ENCODE measurements at places on chromosomes 2 and 18.
A peak's percentile ranks its signal among the peaks of the same experiment; 100 is the strongest.

GRCh38 chr2:222213049-222213448 lies 85.7 kb downstream of the PAX3 start:
- no peaks in the 10 kb centered on the region for H3K4me1 ChIP-seq
- H3K27me3 ChIP-seq = no peaks in the 10 kb centered on the region
- no peak for DNase-seq
- H3K4me3 ChIP-seq = no peak overlapping the region
- no peak overlapping the region for H3K27ac ChIP-seq
- no peaks in the 10 kb centered on the region for H3K36me3 ChIP-seq

DNA sequence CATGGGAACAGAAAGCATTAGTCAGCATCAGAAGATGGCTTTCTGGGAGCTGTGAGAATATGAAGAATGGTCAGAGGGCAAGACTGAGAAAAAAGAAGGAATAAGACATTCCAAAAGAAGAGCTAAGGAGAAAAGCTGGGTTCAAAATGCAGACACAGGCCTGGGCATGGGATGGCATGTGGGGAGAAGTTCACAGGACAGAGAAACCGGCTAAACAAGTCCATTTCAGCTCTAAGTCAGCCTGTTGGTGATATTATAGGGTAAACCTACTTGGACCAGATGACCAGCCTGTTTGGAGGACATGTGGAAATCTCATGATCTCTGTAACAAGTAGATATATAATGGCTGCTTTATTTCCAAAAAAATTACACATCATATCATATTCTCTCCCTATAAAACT lies 91.7 kb upstream of the MEIS1 start:
- H3K27ac ChIP-seq = no peak overlapping the region
- DNase-seq = no peak
- no peaks in the 10 kb centered on the region for H3K36me3 ChIP-seq
- H3K4me1 ChIP-seq = no peaks in the 10 kb centered on the region
- H3K27me3 ChIP-seq = no peaks in the 10 kb centered on the region

DNA sequence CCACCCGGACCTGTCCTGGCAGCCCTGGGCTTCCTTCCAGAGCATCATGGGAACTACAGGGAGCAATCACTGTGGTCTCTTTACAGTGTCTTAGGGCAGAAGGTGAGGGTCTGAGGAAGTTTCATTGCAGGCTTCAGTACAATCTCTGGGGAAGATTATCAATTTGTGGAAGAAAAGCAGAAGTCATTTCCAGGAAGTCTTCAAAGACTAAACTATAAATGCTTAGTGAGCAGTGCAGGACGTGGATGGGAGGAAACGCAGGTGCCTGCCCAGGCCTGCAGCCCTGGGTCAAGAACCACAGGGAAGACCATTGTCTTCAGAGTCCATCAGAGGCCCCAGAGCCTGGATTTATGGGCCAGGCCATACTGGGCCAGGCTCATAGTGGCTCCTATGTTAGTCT lies 54.3 kb downstream of the INO80C start:
- no peak overlapping the region for H3K4me3 ChIP-seq
- no peak overlapping the region for H3K27ac ChIP-seq
- no peak for DNase-seq
- H3K27me3 ChIP-seq = peaks cover 6% of the 10 kb centered on the region
- peaks cover 8% of the 10 kb centered on the region for H3K4me1 ChIP-seq

- H3K27ac ChIP-seq = no peak overlapping the region
- no peak for DNase-seq
- H3K36me3 ChIP-seq = no peaks in the 10 kb centered on the region
- H3K4me1 ChIP-seq = peaks cover 4% of the 10 kb centered on the region
Measured at GRCh38 chr2:215441560-215442400, 5.9 kb upstream of the FN1 start.

DNA sequence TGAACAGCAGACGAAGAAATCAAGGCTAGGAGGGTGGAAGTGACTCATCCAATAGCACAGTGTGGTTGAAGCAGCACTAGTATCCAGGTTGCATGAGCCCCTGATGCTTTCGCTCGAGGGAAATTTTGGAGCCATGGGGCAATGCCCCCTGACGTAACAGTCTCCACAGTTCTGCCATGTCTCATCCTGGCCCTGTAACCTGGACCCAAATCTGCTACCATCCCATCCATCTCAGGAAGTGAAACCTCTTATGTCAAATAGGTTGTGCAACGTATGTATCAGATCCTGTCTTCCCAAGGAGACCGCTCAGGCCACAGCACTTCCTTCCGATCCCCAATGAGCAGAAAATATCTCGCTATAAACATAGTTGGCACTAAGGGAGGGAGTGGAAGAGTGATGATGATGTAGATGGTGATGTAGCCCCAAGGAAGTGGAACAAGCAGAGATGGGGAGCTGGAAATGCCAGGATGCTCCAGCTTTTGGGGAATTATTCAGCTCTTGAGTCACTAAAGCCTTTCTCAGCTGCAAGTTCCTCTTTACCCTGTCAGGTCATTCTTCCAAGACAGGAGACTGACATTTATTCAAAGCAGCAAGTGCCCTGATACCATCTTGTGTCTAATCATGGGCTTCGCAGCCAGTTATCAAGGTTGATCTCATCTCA lies 3.0 kb upstream of the IL1B start:
- peaks cover 55% of the 10 kb centered on the region for H3K27me3 ChIP-seq
- DNase-seq = no peak
- no peak overlapping the region for H3K27ac ChIP-seq
- no peaks in the 10 kb centered on the region for H3K36me3 ChIP-seq
- H3K4me1 ChIP-seq = no peaks in the 10 kb centered on the region
- H3K4me3 ChIP-seq = no peak overlapping the region

- H3K4me3 ChIP-seq = no peak overlapping the region
- no peak overlapping the region for H3K27ac ChIP-seq
- H3K4me1 ChIP-seq = no peaks in the 10 kb centered on the region
- no peaks in the 10 kb centered on the region for H3K36me3 ChIP-seq
- no peak for DNase-seq
Measured at GRCh38 chr2:63514237-63514716, 74.0 kb downstream of the WDPCP start.

GRCh38 chr2:219739066-219739465 lies 111.6 kb downstream of the SLC4A3 start:
- H3K4me3 ChIP-seq = no peak overlapping the region
- H3K27me3 ChIP-seq = peaks cover 9% of the 10 kb centered on the region

DNA sequence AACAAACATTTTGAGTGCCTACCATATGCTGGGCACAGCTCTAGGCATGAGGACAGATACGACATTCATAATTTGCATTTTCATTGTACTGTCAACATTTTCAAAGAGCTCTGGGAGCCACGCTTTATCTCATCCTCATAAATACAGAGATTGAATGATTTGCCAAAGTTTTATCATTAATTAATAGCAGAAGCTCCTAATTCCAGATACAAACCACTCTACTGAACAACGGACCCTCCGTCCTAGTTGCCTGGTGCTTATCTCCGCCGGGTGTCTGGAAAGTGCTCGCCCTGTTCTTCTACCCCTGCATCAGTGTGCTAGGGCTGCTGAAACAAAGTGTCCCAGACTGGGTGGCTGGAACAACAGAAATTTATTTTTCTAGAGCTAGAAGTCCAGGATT lies 23.8 kb downstream of the SERTAD2 start:
- H3K4me3 ChIP-seq = no peak overlapping the region
- peaks cover 14% of the 10 kb centered on the region for H3K36me3 ChIP-seq
- no peak for DNase-seq

DNA sequence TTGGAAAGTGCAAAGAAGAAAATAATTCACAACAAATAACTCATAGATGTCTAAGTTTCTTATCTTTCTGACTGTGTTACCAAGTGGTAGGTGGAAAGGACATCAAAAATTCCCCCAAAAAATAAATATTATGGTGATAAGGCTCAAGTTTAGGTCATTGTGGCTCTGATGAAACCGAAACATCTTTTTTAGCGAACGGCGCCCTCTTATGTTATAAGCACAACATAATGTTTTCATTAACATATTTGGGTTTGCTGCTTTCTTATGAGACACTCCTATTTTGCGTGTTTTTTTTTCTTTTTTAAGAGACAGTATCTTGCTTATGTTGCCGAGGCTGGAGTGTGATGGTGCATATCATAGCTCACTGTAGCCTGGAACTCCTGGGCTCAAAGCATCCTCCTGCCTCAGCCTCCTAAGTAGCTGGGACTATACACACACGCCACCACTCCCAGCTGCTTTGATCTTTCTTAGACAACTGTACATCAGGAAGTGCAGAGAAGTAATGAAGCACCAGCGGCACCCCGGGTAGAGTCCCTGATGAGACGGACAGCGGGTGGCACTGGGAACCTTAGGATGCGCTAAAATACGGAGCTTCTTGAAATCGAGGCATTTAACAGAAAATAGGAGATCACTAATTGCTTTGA lies 38.5 kb upstream of the SLC35G4 start:
- H3K4me3 ChIP-seq = no peak overlapping the region
- no peaks in the 10 kb centered on the region for H3K36me3 ChIP-seq

- no peak overlapping the region for H3K27ac ChIP-seq
- no peaks in the 10 kb centered on the region for H3K27me3 ChIP-seq
- no peaks in the 10 kb centered on the region for H3K4me1 ChIP-seq
Measured at GRCh38 chr2:227939271-227940027, 68.0 kb downstream of the DAW1 start.

- no peak overlapping the region for H3K27ac ChIP-seq
- peaks cover 4% of the 10 kb centered on the region for H3K27me3 ChIP-seq
- H3K4me1 ChIP-seq = no peaks in the 10 kb centered on the region
Measured at GRCh38 chr2:3635171-3635974, 22.6 kb upstream of the ALLC start.

DNA sequence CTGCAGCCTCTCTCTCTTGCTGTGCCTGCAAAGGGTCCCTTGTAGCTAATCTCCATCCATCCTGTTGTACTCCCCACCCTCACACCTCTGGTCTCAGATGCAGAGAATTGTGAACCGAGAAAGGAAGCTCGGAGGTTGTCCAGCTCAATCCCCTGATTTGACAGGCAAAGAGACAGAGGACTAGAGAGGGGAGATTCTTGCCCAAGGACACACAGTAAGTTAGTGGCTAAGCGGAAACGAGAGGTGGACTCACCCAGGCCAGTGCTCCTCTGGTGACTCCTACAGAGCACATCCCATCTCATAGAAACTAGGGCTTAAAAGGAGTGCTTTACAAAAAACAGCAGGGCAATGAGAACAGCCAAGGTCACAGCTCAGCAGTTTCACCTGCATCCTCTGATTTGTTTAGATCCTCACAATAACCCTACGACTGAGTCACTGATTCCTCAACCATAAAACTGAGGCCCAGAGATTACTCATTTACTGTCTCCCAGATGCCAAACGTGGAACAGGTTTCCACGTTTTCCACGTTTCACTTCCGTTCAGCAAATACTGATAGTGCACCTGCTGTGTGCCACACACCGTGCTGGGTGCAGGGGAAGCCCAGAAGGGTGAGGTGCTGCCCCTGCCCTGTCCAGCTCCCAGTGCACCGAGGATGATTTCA lies 22.1 kb downstream of the EHD3 start:
- no peaks in the 10 kb centered on the region for H3K36me3 ChIP-seq
- no peak overlapping the region for H3K27ac ChIP-seq
- no peaks in the 10 kb centered on the region for H3K27me3 ChIP-seq
- H3K4me3 ChIP-seq = no peak overlapping the region

DNA sequence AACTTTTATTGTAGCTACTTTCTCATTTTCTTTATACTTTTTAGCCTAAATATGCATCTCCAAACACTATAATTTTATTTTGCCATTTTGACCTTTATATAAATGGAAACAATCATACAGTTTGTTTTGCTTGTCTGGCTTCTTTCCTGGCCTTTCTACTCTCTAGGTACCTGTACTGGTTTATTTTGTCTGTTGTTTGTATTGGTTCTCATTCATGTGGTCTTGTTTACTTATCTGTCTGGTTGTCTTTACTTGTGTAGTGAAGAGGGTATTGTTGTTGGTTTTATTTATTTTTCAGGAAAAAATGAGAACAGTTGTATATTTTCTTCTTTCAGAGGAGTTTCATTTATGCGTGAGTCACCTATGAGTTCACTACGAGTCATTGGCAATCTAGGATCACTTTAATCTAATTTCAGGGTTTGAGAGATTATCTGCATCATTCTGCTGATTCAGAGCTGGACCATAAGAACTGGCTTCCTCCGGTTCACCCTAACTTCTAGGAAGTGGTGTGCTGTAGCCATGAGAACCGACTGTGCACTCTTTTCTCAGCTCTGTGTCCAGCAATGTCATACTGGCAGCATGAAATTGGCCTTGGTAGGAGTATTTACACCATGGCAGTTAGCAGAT lies 33.1 kb upstream of the HDAC4 start:
- peaks cover 29% of the 10 kb centered on the region for H3K27me3 ChIP-seq
- H3K4me1 ChIP-seq = peaks cover 3% of the 10 kb centered on the region
- DNase-seq = no peak

- no peaks in the 10 kb centered on the region for H3K4me1 ChIP-seq
- DNase-seq = no peak
- H3K36me3 ChIP-seq = peaks cover 34% of the 10 kb centered on the region
- no peak overlapping the region for H3K4me3 ChIP-seq
- H3K27ac ChIP-seq = peak overlapping the region; percentile 70
Measured at GRCh38 chr2:239053801-239054503, 206.1 kb downstream of the TWIST2 start.

- H3K27me3 ChIP-seq = peaks cover 25% of the 10 kb centered on the region
- no peak overlapping the region for H3K27ac ChIP-seq
- no peaks in the 10 kb centered on the region for H3K36me3 ChIP-seq
- no peak for DNase-seq
- no peak overlapping the region for H3K4me3 ChIP-seq
- H3K4me1 ChIP-seq = peaks cover 2% of the 10 kb centered on the region
Measured at GRCh38 chr2:200786423-200786822, 25.3 kb upstream of the BZW1 start.

DNA sequence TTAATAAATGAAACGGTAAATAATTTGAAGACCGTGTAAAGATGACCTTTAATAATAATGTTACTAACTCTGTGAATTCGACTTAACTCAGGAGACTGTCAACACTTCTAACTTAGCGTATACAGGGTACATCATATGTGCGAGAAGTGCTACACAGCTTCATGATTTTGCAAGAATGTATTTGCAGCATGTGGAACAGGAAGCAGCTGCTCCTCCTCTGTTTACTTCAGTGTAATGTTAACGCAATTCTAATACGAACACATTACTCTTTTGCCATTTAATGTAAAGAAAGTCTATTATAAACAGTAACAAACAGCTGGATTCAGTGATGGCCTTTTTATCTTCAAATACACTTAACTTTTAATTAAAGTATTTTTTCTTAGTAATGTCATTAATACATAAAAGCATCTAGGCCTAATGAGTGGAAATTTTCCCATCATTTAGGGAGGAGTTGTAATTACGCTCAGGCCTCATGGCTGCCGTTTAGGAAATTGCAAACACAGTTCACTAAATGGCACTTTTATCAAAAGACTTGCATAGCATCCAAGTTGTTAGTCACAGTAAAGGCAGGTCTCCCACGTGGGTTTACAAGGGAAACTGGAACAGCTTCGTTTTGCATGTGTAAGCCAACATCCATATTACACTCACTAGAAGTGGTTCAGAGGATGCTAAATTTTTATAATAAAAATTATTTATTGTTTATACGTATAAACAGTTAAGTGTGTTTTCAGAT lies 635.7 kb downstream of the FBXO15 start:
- no peak for DNase-seq
- H3K36me3 ChIP-seq = no peaks in the 10 kb centered on the region
- H3K4me1 ChIP-seq = no peaks in the 10 kb centered on the region
- no peak overlapping the region for H3K27ac ChIP-seq
- no peak overlapping the region for H3K4me3 ChIP-seq

GRCh38 chr2:166727095-166727494 lies 161.2 kb upstream of the XIRP2 start:
- H3K4me3 ChIP-seq = no peak overlapping the region
- no peaks in the 10 kb centered on the region for H3K27me3 ChIP-seq
- H3K36me3 ChIP-seq = no peaks in the 10 kb centered on the region
- no peak for DNase-seq

Measured in activated naive CD4-positive, alpha-beta T cell treated with anti-CD3 and anti-CD28 coated beads, Interleukin-2, amount 10 ng/mL, durations not matched to agents 7 days and 5 days (primary cell).